ENCODE measurements at places on chromosomes 12 and 14. TPM values are rescaled to one million over a fixed set of nuclear protein-coding genes. Genes with fewer than 3 reads are reported as not detected.

RPS29 gene
- polyA plus RNA-seq, result 1,782 TPM

CLEC7A gene
- 1.7 TPM for polyA plus RNA-seq

- no peak for DNase-seq
These were observed 217.4 kb downstream of the SLC41A2 start for GRCh38 chr12:104740668-104741067.

- DNase-seq, result no peak
These were observed 347.5 kb upstream of the SFSWAP start for GRCh38 chr12:131363393-131363792.

C1QL4 gene
- not detected for polyA plus RNA-seq

- DNase-seq, result no peak
These were observed 58.6 kb upstream of the MYF6 start for GRCh38 chr12:80648881-80649280.

DNA sequence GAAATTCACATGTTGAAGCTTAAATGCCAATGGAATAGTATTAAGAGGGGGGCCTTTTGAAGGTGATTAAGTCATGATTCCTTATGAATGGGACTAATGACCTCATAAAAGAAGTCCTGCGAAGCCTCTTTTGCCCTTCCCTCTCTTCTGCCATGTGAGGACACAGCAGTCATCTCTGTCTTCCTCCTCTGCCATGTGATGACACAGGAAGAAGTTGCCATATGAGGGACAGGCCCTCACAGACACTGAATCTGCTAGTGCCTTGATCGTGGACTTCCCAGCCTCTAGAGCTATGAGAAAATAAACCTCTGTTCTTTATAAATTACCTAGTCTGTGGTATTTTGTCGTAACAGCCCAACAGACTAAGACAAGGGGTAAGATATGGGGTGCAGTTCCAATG, 100.7 kb downstream of the VCPKMT start:
- no peak for DNase-seq

SLC15A5 gene
- not detected for polyA plus RNA-seq

GRCh38 chr14:92665661-92666110, 82.7 kb downstream of the LGMN start:
- no peak for DNase-seq

GRCh38 chr12:58413794-58414193, 472.4 kb downstream of the ATP23 start:
- no peak for DNase-seq

DPF3 gene
- polyA plus RNA-seq, result 2.3 TPM

GRCh38 chr14:79514700-79515099, 696.6 kb downstream of the DIO2 start:
- no peak for DNase-seq

DNA sequence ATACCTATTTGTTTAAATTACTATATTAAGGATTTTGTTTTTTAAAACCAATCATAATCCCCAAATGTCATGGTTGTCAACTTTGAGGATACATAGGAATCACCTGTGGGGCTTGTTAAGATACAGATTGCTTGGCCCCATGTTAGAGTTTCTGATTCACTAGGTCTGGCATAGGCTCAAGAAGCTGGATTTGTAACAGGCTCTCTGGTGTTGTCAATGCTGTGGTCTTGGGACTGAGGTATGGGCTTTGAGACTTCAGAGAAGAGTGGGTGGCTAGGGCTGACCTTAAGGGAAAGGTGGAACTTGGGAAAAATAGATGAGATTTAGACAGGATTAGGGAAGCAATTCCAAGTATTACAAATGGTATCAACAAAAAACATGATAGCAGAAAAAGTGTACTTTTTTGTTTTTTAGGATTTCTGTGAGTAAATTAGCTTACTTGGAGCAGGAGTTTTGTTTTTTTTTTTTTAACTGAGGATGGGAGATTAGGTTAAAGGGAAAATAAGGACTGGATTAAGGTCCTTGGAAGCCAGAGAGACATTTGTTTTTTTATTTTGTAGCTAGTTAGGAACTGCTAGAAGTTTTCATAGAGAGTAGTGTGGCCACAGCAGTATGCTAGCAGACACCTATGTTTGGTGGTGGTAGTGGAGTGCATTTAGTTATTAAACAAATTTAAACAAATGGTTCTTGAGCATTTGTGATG, 88.6 kb downstream of the RAD51B start:
- DNase-seq, result no peak

- no peak for DNase-seq
These were observed 102.9 kb downstream of the RPS29 start for GRCh38 chr14:49483268-49483667.

KRT4 gene
- 167 TPM for polyA plus RNA-seq

ZCRB1 gene
- polyA plus RNA-seq, result 88.1 TPM

All from muscle of arm (tissue), 14 donors.